ENCODE measurements at places on chromosomes 3 and 15.
A peak's percentile ranks its signal among the peaks of the same experiment; 100 is the strongest.

DNA sequence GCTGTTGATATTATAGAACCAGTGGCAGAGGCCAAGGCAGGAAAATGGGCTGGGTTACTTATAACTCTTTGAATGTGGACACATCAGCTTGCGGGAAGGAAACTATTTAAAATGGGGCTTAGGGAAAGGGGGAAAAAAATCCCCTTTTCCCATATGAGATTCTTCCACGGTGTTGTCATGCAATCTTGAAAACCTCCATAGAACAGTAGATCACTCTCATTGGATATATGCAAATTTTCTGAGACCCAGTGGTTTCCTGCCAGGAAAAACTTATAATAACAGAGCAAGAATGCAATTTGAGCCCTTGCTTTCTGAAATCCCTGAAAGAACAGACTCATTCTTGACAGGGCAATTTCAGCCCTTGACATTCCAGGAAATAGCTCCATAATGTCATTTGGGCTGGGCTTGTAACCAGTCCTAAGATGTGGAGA lies 31.1 kb downstream of the TMEM212 start:
- DNase-seq, result peak; percentile 33

- DNase-seq, result no peak
Measured at GRCh38 chr15:49044766-49045606, 1.3 kb downstream of the SECISBP2L start.

GRCh38 chr3:45205126-45205525 lies 21.0 kb downstream of the TMEM158 start:
- DNase-seq, result no peak

- DNase-seq, result no peak
Measured at GRCh38 chr15:32844118-32844711, 126.4 kb downstream of the GREM1 start.

GRCh38 chr3:147773116-147773630 lies 364.0 kb downstream of the ZIC1 start:
- DNase-seq, result no peak

GRCh38 chr3:155286736-155287135 lies 6.7 kb downstream of the STRIT1 start:
- no peak for DNase-seq

GRCh38 chr3:171374661-171375285 lies 85.4 kb downstream of the TNIK start:
- no peak for DNase-seq

DNA sequence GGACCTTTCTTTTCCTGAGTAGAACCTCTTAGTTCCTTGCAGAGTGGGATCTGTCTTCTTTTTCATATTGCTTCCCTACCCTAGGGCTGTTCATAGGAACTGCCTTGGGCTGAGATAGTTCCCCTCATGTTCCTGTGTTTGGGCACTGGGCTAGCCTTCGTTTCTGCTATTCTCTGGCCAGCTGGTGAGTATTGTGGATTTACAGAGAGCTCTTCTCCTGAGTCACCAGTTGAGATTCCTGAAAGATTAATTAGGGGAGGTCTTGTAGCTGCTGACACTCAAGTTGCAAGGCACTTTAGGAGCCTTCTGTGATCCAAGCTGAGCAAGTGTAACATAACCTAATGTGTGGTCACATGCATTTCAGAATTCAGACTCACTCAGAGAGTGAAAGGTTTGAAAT lies 30.7 kb downstream of the CHD2 start:
- no peak for DNase-seq

DNA sequence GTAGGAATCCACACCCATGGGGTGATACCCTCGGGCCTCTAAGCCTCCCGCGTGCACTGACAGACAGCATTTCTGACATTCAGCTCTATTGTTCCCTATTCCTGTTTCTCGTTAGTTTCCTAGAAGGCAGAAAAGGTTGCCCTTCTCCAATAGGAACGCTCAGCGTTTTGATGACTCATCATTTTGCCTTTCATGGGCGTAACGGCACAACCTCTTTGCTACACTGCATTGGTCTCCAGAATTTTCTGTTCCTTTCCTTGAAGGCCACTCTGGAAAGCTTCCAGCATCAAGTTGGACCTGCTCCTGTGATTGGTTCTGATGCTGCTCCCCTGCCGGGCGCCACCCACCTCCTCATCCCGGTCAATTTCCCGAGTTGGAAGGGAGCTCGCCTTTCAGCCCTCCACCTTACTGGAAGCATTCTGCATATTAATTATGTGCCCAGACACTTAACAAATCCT lies 13.0 kb upstream of the TNK2 start:
- no peak for DNase-seq

DNA sequence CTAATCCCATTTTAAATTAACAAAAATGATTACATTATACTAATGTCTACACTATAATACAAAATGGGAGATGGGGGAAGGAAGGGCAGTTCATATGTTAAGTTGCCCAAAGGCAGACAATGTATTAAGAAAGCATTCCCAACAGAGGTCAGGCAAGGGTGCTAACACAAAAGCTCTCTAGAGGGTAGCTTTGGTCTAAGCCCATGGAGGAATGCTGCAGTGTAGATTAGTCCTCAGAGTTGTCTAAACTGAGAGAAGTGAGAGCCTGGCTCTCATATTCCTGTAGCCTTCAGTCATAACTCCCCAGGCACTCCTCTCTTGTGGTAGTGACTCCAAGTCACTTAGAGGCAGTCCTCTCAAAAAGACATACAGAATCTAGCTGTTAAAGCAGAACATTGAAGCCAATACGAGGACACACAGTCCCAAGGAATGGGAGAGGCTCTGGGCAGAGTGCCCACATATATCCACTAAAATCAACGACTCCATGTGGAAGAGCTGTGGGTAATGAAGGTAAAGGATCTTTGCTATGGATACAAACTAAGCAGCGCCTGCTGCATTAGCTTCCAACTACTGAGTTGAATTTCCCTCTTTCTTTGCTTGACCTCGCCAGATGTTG lies 14.5 kb downstream of the NEK10 start:
- DNase-seq, result no peak

DNA sequence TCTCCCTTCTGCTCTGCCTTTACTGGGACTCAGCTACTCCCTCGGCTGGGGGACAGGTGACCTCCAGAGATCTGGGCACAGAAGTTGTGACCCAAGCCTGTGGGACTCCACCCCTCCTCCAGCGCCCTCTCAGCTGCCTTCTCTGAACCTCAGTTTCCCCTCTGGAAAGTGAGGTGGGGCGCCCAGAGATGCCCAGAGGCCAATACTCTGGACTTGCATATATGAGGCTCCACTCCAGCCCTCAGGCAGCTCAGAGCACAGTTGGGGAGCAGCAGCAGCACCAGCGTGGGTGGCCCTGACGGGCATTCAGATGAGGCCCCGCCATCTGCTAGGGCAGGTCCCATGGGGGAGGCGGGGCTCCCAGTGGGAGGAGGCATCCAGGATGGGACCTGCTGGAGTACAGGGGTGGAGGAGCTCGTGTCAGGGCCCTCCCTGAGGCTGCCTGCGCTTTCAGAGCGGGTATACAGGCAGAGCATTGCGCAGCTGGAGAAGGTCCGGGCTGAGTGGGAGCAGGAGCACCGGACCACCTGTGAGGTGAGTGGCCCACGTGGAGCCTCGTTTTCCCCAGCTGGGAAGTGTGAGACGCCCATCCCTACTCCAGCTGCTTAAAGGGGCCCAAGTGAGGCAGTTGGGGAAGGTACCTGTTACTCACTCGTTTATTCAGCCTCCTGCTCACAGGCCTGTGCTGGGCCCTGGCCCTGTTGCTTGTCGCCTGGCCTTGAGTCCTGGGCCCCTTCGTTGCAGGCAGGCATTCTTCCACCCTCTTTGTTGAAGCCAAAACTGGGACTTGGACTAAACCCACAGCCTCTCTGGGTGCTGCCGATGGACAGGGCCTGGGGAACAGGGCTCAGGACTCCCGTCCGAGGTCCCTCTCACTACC lies 35.4 kb downstream of the PSTPIP1 start:
- no peak for DNase-seq

- peak; percentile 40 for DNase-seq
Measured at GRCh38 chr3:11238880-11239279, 33.3 kb upstream of the ATG7 start.

DNA sequence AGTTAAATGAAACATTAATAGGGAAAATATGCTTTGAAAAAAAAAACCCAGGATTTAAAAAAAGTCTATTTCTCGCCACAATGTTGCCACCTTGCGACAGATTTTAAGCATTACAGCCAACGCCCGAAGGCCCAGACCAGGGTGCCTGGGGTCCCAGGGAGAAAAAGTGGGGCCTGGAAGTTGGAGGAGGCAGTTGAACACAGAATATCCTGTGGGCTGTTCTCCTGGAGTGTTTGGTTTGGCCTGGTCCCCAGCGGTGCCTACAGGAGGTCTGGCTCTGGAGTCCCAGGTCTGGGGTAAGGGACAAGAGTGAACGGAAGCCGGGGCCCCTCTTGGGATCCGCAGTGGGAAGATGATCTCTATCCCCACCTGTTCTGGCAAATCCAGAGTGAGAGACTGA lies 3.4 kb downstream of the RNU6-1 start:
- DNase-seq, result peak; percentile 64

GRCh38 chr15:32718821-32719716 lies 1.3 kb downstream of the GREM1 start:
- DNase-seq, result no peak

DNA sequence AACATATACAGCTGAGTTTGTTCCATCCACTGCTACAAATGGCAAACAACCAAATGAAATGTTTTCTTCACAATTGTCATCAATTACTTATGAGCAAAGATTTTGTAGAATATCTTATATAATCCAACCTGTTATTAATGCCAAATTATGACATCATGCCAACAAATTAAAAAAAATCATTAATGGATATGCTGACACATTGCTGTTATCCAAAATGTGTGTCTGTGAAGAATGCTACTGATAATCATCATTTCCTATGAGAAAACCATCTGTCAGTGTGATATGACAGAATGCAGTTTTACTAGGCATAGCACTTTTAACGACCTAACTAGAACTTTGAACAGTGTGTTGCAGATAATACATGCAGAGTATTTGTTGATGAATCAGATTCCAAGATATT lies 556.5 kb upstream of the KCNMB2 start:
- no peak for DNase-seq

GRCh38 chr3:194798486-194798885 lies 112.8 kb downstream of the FAM43A start:
- DNase-seq, result no peak
